ENCODE measurements at places on chromosomes 3 and 15.

- DNase-seq: peak; percentile 99
- no peaks in the 10 kb centered on the region for H3K27me3 ChIP-seq
- H3K36me3 ChIP-seq: no peaks in the 10 kb centered on the region
- no peak overlapping the region for H3K4me3 ChIP-seq
- peak overlapping the region; percentile 72 for H3K27ac ChIP-seq
Measured at GRCh38 chr15:101201411-101202174, 50.3 kb downstream of the CHSY1 start.

DNA sequence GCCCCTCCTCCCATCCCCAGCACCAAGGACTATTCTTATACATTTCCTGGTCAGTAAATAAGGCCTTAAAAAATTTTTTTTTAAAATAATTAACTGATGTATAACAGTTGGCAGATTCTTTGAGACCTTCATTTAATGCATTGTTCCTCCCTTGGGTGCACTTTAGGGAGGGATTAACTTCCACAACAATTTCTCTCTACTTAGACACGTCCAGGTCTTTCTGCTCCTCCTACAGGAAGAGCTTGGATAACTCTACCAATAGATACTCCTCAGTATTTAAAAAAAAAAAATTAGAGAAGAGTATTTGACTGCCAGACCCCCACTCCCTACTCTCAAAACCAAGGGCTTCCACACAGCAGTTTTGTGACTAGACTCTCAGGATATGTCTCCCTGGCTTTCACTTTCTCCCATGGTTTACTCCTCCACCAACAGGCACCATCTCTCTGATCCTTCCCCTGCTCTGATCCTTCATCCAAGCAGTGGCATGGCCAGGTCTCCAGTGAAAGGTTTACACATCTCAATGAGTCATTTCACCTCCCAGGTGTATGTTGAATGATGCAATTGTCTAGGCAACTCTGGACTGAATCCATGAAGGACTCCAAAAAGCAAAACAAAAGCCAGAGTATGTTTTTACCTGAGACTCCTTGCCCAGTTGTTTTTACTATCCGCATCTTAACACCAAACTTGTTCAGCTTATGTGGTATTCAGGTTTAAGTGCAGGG, 7.4 kb downstream of the ZIC4 start:
- H3K36me3 ChIP-seq: no peaks in the 10 kb centered on the region
- no peak overlapping the region for H3K4me3 ChIP-seq
- no peak for DNase-seq
- no peaks in the 10 kb centered on the region for H3K27me3 ChIP-seq

- no peaks in the 10 kb centered on the region for H3K36me3 ChIP-seq
- DNase-seq: no peak
- H3K27ac ChIP-seq: no peak overlapping the region
- H3K4me3 ChIP-seq: no peak overlapping the region
- no peaks in the 10 kb centered on the region for H3K27me3 ChIP-seq
- no peaks in the 10 kb centered on the region for H3K4me1 ChIP-seq
Measured at GRCh38 chr15:23467110-23467600, 20.1 kb upstream of the GOLGA6L2 start.

- no peak for DNase-seq
- H3K4me1 ChIP-seq: peaks cover 76% of the 10 kb centered on the region
- no peaks in the 10 kb centered on the region for H3K36me3 ChIP-seq
- H3K27me3 ChIP-seq: no peaks in the 10 kb centered on the region
Measured at GRCh38 chr3:29430558-29430971, 149.7 kb downstream of the RBMS3 start.

GRCh38 chr15:101563176-101563796, 73.8 kb upstream of the PCSK6 start:
- no peaks in the 10 kb centered on the region for H3K4me1 ChIP-seq
- H3K27ac ChIP-seq: no peak overlapping the region
- H3K36me3 ChIP-seq: no peaks in the 10 kb centered on the region
- DNase-seq: no peak
- no peak overlapping the region for H3K4me3 ChIP-seq
- peaks cover 26% of the 10 kb centered on the region for H3K27me3 ChIP-seq

DNA sequence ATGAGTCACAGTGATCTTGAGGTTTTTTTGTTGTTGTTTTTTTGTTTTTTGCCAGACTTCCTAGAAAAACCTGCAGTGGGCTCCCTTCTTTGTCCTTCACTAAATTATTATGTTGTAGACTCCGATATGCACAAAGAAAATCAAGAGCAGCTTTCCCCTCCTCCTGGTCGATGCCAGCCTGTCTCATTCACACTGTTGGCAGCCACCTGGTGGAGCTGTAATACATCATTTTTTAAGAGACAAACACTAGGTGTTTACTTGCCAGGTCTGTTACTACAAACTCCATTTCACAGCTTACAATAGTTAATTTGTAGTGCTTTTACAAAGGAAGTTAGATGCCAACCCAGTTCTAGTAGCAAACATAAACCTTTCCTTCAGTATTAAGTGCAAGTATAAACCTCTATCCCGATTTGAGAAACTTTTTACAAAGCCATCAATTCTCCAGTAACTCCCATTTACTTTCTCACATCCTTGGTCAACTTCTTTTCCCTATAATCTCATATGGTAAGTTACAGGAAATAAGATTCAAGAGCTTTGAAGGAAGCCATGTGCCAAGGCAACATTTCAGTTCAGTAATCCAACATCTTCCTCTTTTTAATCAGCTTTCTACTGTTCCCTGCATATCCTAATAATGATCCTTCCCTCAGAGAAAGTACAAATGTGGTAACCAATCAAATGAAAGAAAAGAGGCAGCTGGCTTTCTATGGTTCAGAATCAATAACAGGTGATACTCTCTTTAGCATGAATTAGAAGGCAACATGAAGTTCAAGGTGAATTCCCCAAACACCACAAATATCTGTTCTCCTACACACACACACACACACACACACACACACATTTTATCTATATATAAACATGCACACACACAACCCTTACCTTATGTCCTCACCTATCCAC, 14.0 kb downstream of the AAGAB start:
- H3K4me1 ChIP-seq: peaks cover 7% of the 10 kb centered on the region
- H3K27me3 ChIP-seq: no peaks in the 10 kb centered on the region
- no peak overlapping the region for H3K27ac ChIP-seq

GRCh38 chr3:53956586-53956985, 64.9 kb upstream of the SELENOK start:
- no peak overlapping the region for H3K4me3 ChIP-seq

DNA sequence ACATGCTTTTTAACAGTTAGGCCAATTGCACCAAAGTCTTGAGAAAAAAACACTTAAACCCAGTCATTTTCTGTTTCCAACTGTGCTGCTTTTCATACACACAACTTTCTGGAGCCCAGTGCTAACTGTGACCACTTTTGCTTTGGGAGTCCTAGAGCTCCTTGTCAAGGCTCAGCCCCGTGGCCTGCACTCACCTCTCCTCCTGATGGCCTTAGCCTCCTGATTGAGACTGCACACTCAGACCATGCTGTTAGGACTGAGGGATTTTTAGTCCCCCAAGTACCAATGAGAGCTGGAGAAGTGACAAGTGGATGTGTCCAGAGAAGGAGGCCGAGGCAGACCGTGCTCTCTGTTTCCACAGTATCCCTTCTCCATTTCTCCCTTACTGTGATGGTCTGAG, 15.2 kb upstream of the RARRES1 start:
- H3K4me3 ChIP-seq: no peak overlapping the region
- H3K4me1 ChIP-seq: peaks cover 8% of the 10 kb centered on the region
- H3K27me3 ChIP-seq: no peaks in the 10 kb centered on the region
- no peak for DNase-seq
- H3K27ac ChIP-seq: no peak overlapping the region

DNA sequence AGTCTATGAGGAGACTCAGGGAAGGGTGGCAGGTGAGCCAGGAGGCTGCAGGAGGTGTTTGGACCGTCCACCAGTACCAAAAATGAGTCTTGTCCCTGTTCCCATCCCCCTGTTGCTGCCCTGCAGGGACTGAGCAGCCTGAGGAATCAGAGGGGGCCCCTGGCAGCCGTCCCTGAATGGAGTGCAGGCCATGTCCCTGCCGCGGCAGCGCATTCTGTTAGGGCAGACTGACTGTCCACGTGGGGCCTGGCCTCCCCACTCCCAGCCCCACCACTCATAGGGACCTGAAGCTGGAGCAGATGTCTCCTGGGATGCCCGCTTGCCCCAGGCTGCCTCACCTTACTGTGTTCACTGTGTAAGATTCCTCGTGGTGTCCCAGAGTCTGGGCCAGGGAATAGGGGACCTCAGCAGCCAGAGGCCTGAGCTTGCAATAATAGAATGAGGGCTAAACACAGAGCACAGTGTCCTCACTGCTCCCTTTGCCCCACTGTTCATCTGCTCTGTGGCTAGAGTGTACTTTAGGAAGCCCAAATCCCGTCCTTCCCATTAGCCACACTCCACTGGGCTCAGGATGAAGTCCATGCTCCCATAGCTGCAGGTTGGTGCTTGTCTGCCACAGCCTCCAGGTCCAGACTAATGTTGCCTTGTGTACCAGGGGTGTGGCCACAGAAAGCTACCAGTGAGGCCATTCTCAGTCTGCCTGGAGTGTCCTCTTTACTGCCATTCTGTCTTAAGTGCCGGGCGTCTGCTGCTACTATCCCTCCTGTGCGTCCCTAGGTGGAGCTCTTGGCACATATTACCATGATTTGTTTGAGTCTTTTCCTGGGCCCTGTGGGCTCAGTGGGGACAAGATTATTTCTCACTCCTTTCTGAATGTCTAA, 63.2 kb downstream of the HCN4 start:
- no peak for DNase-seq
- H3K4me1 ChIP-seq: no peaks in the 10 kb centered on the region
- no peaks in the 10 kb centered on the region for H3K27me3 ChIP-seq
- no peak overlapping the region for H3K4me3 ChIP-seq
- peaks cover 50% of the 10 kb centered on the region for H3K36me3 ChIP-seq
- no peak overlapping the region for H3K27ac ChIP-seq

GRCh38 chr3:22115581-22115980, 364.6 kb upstream of the ZNF385D start:
- no peak overlapping the region for H3K4me3 ChIP-seq
- peaks cover 13% of the 10 kb centered on the region for H3K4me1 ChIP-seq
- H3K36me3 ChIP-seq: no peaks in the 10 kb centered on the region
- no peaks in the 10 kb centered on the region for H3K27me3 ChIP-seq

- no peak overlapping the region for H3K27ac ChIP-seq
- H3K36me3 ChIP-seq: peaks cover 37% of the 10 kb centered on the region
- H3K4me1 ChIP-seq: no peaks in the 10 kb centered on the region
- H3K27me3 ChIP-seq: no peaks in the 10 kb centered on the region
- no peak for DNase-seq
Measured at GRCh38 chr3:25751725-25752124, 31.5 kb downstream of the NGLY1 start.

DNA sequence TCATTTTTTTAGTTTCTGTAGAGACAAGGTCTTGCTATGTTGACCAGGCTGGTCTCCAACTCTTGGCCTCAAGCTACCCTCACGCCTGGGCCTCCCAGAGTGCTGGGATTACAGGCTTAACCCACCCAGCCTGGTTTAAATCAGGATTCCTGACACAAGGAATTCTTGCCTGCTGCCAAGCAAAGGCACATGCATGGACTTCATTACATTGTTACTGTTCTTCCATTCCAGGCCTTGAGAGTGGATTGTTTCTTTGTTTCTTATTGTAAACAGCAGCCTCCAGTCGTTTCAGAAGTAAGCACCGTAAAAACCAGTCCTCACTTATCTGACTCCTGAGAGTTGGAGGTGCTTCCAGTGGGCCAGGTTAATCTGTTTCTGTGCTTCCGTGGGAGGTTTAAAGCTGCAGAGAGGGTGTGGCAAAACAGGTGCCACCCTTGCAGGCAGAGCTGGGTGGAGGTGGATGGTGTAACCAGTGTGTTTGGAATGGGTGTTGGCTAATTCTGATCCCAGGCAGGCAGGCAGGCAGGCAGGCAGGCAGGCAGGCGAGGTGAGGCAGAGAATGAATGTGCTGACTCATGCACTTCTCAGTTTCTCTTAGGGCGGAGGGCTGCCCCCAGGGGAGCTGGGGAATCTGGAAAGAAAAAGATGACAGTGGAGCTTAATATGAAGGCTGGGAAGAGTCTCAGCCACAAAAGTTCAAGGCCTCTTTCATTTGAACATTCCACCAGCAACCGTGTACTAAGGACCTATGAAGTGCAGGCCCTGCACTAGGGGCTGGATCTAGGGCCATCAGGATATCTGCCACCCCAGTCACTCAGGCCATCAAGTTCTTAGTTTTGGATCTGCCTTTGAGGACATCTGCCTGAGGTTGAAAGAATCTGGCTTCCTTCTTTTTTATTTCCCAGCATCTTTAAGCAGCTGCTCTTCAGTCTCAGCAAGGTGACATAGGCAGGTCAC, 37.0 kb upstream of the CDCP1 start:
- no peak overlapping the region for H3K27ac ChIP-seq
- no peak for DNase-seq
- H3K36me3 ChIP-seq: no peaks in the 10 kb centered on the region
- no peaks in the 10 kb centered on the region for H3K4me1 ChIP-seq

DNA sequence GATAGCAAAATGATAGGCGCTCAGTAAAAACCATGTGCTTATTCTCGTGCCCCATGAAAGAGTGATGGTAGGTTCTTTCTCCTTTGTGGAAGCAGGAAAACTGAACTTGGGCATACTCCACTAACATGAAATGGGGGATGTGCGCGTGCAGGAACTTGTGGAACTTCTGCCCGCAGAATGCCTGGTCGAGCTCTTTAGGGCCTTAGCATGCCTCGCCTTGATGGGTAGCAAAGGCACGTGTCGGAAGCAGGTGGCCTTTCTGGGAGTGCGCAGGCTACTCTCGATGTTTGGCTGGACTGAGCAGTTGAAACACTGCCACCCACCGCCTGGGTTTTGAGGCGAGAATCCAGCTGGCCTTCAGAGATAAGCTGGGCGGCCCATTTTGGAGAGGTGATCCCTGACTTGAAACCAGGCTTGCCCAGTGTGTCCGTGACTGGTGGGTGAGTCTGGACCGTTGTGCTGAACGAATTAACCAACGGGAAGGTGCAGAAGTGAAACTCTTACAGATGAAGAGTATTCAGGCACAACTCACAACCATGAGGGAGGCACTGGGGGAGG, 842 bp downstream of the PCCB start:
- H3K27ac ChIP-seq: peak overlapping the region; percentile 86
- H3K4me1 ChIP-seq: peaks cover 12% of the 10 kb centered on the region
- peak; percentile 86 for DNase-seq
- peak overlapping the region; percentile 73 for H3K4me3 ChIP-seq

DNA sequence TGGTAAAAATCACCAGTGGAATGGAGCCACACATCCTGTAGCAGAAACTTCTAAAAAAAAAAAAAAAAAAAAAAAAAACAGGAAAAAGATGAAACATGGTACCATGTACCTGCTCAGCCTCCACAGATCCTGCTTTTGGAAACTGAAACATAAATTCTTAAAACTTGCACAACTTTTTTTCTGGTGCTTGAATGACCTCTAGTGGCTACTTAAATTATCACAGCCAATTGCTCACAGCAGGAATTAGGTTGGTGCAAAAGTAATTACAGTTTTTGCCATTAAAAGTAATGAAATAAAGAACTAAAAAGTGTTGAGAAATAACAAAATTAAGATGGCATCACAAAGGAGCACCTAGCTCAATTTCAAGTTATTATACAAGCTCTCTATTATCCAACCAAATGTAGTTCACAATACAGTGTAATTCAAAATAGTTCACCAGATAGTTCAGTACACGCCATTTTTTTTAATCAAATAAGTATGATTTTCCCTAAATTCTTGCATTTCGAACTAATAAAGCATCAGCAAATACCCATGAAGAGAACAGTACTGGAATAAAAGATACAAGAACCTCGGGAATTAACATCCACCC, 80.6 kb downstream of the ULK4 start:
- H3K4me1 ChIP-seq: no peaks in the 10 kb centered on the region
- DNase-seq: no peak
- H3K27me3 ChIP-seq: no peaks in the 10 kb centered on the region
- peaks cover 3% of the 10 kb centered on the region for H3K36me3 ChIP-seq
- H3K27ac ChIP-seq: no peak overlapping the region

- no peak overlapping the region for H3K4me3 ChIP-seq
- H3K27ac ChIP-seq: no peak overlapping the region
- H3K36me3 ChIP-seq: no peaks in the 10 kb centered on the region
- DNase-seq: no peak
- H3K4me1 ChIP-seq: no peaks in the 10 kb centered on the region
Measured at GRCh38 chr3:196660381-196661166, 21.1 kb downstream of the NRROS start.

Measured in tibial artery (tissue), 4 donors.